ENCODE measurements at places on chromosomes 4 and X. TPM values are rescaled to one million over a fixed set of nuclear protein-coding genes. Genes with fewer than 3 reads are reported as not detected.
A peak's percentile ranks its signal among the peaks of the same experiment; 100 is the strongest.

GRCh38 chr4:44162538-44163270 is 285.9 kb downstream of the KCTD8 start:
- no peak for DNase-seq

The CDS1 gene
- total RNA-seq = 12.9 TPM

GRCh38 chrX:19017271-19017670 is 33.4 kb upstream of the PHKA2 start:
- no peak for DNase-seq

- no peak for DNase-seq
These were observed 4.7 kb upstream of the MSX1 start for GRCh38 chr4:4854649-4855295.

DNA sequence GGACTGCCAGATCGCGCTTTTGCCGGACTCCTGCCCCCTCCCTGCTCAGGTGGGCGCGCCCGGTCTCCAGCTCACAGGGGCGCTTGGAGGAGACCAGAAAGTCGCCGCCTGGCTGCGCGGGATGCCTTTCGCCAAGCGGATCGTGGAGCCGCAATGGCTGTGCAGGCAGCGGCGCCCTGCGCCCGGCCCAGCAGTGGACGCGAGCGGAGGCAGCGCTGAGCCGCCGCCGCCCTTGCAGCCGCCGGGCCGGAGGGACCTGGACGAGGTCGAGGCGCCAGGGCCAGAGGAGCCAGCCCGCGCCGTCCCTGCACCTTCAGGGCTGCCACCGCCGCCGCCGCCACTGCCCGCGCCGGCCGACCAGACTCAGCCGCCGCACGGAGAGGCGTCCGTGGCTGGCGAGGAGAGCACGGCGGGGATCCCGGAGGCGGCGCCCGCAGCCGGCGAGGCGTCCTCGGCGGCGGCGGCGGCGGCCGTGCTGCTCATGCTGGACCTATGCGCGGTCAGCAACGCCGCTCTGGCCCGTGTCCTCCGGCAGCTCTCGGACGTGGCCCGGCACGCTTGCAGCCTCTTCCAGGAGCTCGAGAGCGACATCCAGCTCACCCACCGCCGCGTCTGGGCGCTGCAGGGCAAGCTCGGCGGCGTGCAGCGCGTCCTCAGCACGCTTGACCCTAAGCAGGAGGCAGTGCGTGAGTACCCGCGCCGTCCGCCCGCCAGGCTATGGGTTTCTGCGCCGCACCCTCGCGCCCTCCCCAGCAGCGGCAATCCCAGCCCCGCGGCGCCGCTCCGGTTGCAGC is 834 bp downstream of the NHS start:
- no peak for DNase-seq

The FRYL gene
- 22.5 TPM for total RNA-seq

DNA sequence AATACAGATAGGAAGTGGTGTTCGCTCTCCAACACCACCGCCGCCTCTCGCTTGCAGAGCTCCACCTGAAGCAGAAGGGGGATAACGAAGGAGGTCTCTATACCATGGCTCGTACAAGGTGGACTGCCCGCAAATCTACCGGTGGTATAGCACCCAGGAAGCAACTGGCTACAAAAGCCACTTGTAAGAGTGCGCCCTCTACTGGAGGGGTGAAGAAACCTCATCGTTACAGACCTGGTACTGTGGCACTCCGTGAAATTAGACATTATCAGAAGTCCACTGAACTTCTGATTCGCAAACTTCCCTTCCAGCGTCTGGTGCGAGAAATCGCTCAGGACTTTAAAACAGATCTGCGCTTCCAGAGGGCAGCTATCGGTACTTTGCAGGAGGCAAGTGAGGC is 5.2 kb upstream of the BMP15 start:
- no peak for DNase-seq

The MAGEA2B gene
- total RNA-seq = not detected

- no peak for DNase-seq
These were observed 21.5 kb downstream of the WDFY3 start for GRCh38 chr4:84944947-84945346.

DNA sequence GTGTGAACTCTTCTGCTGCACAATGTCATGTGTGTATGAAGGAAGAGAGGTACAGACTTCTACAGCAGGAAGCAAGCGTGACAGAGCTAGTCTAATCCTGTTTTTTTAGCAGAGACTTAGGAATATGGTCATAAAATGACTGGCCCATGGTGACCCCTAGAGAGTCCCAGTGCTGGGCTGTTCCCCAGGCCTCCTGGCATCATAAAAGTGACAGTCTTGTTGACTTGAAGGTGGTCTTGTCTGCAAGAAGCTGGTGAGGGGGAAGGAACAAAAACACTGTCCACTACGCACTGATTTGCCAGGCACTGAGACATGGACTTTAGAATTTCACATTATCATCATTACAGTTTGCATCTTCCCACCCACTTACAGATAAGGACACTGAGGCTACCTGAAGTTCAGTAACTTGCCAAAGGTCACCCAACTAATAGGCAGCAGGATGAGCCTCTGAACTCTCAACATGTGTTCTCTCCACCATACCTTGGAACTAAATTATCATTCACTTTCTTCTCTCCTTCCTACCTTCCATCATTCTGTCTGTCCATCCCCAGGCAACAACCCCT is 63.0 kb downstream of the HADH start:
- DNase-seq = no peak

The BMP3 gene
- total RNA-seq = not detected

- DNase-seq = peak; percentile 46
These were observed 119.8 kb upstream of the TSPAN5 start for GRCh38 chr4:98778206-98778605.

The PAK3 gene
- 4.5 TPM for total RNA-seq

- no peak for DNase-seq
These were observed 111.0 kb upstream of the WDR17 start for GRCh38 chr4:175954685-175955084.

DNA sequence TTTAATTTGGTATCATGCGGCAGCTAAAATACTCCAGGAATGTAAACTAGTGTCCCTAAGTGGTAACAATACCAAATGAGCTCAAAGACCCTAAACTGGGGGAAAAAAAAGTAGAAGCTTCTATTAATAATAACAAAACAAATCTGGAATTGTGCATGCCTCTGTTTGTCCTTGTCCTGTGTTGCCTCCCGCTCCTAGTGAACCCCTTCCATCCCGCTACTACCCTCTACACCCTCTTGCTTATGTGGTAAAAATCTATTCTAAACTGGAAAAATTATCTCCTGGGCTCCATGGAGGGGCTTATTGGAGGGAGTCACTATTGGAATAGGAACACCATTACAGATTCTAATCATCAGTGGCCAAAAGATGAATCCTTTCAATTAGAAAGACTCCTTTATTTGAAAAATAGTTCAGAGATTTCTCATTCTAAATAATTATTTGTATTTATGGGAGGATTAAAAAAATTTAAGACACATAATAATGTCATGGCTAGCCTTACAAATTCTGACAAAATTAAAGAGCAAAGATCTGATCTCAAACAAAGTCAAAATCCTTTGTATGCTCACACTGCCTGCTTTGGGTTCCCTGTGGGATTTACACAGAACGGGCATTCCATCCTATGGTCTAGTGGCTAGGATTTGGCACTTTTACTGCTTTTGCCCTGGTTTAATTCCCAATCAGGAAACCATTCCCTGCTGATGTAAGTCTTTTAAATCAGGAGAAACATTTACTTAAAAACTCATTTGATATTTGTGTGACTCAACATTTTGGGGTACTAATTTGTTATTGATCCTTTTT is 34.7 kb upstream of the FMR1 start:
- no peak for DNase-seq

All from epithelial cell of proximal tubule (primary cell).